ENCODE measurements at places on chromosomes 5 and 9. TPM values are rescaled to one million over a fixed set of nuclear protein-coding genes. Genes with fewer than 3 reads are reported as not detected.

DNA sequence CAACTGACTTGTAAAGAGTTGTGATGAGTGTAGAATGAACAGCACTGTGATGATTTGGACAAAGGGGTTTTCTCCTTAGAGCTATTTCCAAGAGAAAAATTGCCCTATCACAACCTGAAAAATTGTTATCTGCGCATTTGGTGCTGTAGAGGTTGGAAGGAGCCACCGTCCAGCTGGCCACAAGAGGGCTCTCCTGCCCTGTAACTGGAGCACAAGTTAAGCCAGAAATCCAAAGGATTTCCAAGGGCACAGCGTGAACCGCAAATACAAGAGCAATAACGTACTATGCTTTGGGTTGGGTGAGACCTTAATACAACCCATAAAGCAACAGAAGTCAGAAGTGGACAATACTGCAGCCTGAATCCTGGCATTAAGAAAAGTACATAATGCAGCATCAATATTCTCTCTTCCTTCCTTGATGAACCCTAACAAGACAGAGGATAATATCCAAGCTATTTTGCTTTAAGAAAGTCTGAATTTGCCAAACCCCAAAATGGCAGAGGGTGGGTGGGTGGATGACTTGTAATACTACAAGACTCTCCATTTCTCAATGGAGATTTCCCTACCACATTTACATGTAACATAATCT lies 56.8 kb upstream of the SMIM32 start:
- no peak for DNase-seq

DNA sequence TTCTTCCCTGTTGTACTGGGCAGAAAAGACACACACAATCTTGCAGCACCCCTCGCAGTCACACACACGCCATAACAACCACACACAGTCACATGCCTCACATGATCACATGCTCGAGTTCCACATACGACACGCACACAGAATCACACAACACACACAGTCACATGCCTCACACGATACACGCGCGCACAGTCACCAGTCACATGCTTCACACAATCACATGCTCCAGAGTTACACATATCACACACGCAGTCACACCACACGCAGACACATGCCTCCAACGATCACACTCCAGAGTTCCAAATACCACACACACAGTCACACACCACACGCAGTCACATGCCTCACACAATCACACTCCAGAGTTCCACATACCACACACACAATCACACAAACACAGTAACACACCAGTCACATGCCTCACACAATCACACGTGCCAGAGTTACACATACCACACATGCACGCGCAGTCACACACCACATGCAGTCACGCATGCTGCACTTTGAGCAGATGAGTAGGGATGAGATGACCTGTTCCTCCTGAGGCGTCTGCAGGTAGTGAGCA lies 49.0 kb upstream of the LRRC14B start:
- no peak for DNase-seq

DNA sequence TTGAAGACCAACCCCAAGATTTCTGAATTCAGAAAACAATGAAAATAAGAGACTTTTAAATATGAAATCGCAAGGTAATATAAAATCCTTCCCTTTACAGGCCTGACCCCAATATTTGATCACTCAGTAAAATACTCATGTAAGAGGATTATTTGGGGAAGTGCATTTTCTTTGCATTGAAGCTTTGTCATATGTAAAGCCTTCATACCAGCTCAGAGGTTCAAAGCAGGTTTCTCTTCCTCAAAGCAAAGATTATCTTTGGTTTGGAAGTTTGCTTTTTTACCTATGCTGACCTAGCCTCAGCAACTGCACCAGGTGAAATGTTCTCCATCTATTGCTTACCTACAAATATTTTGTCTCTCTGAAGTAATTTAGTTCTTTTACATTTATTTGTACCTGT lies 106.5 kb upstream of the PARP8 start:
- DNase-seq = no peak

- DNase-seq = no peak
Measured at GRCh38 chr9:88090151-88090581, 48.1 kb downstream of the SPATA31C2 start.

DNA sequence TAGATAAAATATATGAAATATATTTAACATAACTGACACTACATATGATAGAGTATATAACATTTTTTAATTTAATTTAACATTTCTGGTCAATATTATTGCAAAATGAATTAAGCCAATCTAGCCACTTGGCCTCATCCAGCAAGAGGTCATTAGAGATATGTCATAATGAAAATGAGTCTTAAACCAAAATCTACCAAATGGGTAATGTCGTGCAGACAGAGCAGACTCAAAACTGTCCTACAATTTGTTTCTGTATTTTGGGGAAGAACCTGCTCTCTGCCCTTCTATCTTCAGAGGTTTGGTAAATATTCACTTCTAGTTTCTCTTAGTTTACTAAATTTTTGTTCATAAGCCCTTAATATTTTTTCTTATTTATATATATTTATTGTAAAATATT lies 61.4 kb downstream of the ARHGEF28 start:
- DNase-seq = no peak

GRCh38 chr5:168054091-168054490 lies 237.4 kb upstream of the WWC1 start:
- no peak for DNase-seq

DNA sequence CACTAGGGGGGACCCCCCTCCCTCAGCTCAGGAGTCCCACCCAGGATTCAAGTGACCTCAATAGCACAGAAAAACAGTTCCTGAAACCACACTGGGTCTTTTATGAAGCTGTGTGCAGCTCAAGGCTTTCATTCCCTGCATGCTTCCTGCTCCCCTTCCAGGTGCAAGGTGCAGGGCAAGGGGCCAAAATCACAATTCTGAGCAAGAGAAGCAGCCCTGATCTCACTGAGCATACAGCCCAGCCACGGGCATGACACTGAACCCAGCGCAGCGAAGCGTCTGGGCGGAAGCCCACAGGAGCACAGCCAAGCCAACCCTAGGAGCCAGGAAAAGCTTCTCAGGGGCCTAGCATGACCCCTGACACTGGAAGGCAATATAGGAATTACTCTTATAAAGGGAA lies 62.9 kb downstream of the IRX2 start:
- DNase-seq = no peak

DNA sequence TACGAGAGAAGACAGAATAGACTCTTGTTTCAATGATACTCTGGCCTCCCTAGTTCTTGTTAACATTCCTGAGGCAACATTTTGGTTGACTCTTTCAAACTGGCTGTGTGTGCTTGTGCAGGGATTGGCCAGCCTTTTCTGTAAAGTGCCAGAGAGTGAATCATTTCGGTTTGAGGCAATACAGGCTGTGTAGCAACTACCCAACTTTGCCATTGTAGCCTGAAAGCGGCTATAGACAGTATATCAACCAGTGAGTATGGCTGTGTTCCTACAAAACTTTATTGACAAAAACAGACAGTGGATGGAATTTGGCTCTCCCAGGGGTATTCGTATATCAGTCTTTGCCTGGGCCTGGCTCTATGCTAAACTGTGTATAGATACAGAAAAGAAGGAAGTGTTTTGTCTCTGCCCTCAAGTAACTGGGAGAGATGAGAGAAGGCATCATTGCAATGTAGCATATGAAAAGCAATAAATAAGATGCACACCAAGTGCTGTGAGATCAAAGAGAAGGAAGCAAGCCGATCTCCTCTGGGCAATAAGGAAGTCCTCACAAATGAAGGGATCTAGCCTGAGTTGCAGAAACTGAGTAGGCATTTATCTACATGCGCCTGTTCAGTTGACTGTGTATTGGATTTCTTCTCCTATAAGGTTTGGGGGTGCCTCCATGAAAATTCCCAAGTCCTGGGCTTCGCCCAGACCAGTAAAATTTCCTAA lies 568.0 kb upstream of the KLF4 start:
- no peak for DNase-seq

GRCh38 chr9:114386361-114386885 lies 1.4 kb downstream of the AKNA start:
- DNase-seq = no peak

- DNase-seq = no peak
Measured at GRCh38 chr5:33726422-33727165, 165.2 kb downstream of the ADAMTS12 start.

- DNase-seq = no peak
Measured at GRCh38 chr5:13581914-13582313, 362.6 kb downstream of the DNAH5 start.

- DNase-seq = no peak
Measured at GRCh38 chr9:26770821-26771220, 121.8 kb downstream of the CAAP1 start.

GRCh38 chr9:137438591-137439157 lies 2.5 kb downstream of the ENTPD8 start:
- DNase-seq = no peak

DNA sequence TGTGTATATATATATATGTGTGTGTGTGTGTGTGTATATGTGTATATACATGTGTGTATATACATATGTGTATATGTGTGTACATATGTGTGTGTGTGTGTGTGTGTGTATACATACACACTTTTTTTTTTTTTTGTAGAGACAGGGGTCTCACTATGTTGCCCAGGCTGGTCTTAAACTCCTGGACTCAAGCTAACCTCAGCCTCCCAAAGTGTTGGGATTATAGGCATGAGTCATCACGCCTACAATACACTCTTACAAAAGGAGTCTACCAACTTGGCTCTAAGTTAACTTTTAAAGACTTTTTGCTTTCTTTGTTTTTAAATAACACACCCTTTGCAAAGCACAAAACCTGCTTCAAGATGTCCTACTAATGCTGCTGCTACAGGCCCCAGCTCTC lies 2.1 kb downstream of the C9orf78 start:
- no peak for DNase-seq

DNA sequence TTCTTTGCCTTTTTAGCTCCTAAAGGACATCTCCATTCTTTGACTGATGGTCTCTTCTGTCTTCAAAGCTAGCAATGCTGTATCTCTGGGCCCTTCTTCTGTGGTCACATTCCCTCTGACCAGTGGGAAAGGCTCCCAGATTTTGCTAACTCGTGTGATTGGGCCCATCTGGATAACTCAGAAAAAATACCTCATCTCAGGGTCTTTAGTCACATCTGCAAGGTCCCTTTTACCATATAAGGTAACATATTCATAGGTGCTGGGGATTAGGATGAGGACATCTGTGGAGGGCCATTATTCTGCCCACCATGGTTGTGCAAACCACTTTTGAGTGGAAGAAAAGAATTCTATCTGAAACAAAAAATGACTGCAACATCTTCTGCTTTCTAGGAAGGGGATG lies 76.3 kb upstream of the MAMDC2 start:
- DNase-seq = no peak

DNA sequence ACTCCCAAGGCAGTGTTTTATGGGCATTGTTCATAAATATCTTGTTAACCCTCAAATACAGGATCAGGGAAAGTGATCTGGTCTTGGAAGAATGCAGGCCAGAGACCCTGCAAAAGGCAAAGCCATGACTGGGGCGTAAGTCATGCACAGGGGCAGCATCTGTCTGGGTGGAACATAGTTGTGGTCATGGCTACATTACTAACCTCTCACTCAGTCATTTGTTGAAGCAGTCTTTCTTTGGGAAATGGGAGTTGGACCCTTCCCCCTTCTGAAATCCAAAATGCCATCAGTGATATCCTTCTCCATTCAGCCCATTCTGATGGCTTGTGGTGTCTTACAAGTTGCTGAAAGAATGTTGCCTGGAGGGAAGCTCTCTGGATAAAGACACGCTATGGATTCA lies 68.1 kb downstream of the GDNF start:
- DNase-seq = no peak

- DNase-seq = no peak
Measured at GRCh38 chr9:135988493-135988892, 27.3 kb upstream of the UBAC1 start.

DNA sequence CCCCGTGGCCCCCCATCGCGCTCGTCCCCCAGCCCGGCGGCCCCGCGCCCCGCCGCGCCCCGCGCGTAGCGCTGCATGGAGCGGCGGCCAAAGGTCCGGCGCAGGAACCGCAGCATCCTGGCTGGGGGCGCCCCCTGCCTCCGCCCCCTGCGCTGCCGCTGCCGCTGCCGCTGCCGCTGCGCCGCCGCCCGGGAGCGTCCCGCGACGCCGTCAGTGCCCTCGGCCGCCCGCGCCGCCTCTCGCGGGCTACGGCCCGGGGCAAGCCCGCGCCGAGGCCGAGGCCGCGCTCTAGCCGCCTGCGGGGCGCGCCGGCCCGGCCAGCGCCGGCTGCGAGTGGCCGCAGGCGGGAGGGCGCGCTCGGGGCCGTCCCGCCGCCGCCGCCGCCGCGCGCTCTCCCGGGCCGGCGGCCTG lies 523 bp downstream of the EPB41L4B start:
- DNase-seq = peak; percentile 48

- no peak for DNase-seq
Measured at GRCh38 chr9:126699401-126699881, 85.7 kb downstream of the LMX1B start.

The DCANP1 gene
- not detected for total RNA-seq

The SLCO4C1 gene
- total RNA-seq = 0.82 TPM

The STKLD1 gene
- 1.2 TPM for total RNA-seq

The PCDHGB4 gene
- total RNA-seq = 8.6 TPM

The PRUNE2 gene
- 10.2 TPM for total RNA-seq

The LCP2 gene
- total RNA-seq = 1.2 TPM

The CDX1 gene
- total RNA-seq = not detected

The CYSRT1 gene
- under 0.01 TPM for total RNA-seq

The SAP30L gene
- total RNA-seq = 17.9 TPM

The ARL14EPL gene
- not detected for total RNA-seq

The BTNL9 gene
- total RNA-seq = 2.9 TPM

The TMEFF1 gene
- 53.0 TPM for total RNA-seq
